ENCODE measurements at places on chromosomes 13 and 19. TPM values are rescaled to one million over a fixed set of nuclear protein-coding genes. Genes with fewer than 3 reads are reported as not detected.

GRCh38 chr19:12841094-12841493 lies 2.8 kb downstream of the MAST1 start:
- no peak for DNase-seq

DNA sequence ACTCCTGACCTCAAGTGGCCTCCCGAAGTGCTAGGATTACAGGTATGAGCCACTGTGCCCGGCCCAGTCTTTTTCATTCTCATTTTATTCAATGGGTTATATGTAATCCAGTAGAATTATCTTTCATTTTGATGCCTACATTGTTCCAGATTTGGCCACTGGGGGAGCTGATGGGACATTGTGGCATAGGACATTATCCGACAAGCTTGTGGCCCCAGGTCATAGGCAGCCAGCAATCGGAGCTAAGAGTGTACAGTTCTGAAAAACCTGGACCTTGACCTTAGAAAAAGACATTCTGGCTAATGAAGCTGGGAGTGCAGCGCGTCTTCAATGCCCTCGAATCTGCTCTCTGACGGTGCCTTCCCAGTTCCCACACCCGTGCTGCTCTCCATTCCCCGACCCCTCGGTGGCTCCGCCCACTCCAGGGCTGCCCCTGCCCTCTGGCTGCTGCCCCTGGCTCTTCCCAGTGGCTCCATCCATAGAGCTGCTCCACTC lies 108.7 kb downstream of the TEX29 start:
- peak; percentile 56 for DNase-seq

DNA sequence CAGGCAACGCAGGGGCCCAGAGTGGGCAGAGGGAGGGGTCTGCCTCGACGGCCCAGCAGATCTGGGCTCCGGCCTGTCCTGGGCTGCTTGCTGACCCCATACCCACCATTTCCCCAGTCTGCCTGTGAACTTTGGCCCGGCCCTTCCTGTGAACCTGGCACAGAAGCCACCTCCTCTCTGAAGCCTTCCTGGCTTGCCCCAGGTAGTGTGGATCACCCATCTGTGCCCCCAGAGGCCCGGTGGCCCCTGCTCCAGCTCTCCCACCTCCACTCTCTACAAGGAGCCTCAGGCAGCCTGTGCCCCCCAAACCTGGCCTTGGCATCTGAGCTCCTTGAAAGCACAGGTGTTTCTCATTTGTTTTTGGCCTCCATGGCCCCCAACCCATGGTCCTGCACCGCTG lies 15.7 kb downstream of the PLEKHF1 start:
- DNase-seq, result no peak

- DNase-seq, result peak; percentile 26
Observed at GRCh38 chr13:85236413-85236812, 562.8 kb downstream of the SLITRK6 start.

The MEIOSIN gene
- not detected for total RNA-seq

DNA sequence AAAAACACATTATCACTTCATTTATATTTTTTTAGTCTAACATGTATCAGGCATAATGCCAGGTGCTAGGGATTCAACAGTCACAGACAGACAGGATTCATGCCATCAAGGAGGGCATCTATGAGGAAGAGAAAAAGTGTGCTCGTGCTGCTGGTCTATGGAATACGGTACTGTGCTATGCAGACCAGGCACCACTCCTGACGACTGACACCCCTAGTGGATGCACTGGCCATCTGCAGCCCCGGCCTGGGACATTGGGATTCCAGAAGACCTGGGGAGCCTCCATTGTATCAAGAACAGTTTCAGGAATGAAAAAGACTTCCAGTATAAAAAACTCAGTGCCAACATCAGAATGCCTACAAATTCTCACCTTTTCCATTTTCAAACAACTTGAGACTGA lies 94.0 kb downstream of the KLF12 start:
- DNase-seq, result peak; percentile 58

DNA sequence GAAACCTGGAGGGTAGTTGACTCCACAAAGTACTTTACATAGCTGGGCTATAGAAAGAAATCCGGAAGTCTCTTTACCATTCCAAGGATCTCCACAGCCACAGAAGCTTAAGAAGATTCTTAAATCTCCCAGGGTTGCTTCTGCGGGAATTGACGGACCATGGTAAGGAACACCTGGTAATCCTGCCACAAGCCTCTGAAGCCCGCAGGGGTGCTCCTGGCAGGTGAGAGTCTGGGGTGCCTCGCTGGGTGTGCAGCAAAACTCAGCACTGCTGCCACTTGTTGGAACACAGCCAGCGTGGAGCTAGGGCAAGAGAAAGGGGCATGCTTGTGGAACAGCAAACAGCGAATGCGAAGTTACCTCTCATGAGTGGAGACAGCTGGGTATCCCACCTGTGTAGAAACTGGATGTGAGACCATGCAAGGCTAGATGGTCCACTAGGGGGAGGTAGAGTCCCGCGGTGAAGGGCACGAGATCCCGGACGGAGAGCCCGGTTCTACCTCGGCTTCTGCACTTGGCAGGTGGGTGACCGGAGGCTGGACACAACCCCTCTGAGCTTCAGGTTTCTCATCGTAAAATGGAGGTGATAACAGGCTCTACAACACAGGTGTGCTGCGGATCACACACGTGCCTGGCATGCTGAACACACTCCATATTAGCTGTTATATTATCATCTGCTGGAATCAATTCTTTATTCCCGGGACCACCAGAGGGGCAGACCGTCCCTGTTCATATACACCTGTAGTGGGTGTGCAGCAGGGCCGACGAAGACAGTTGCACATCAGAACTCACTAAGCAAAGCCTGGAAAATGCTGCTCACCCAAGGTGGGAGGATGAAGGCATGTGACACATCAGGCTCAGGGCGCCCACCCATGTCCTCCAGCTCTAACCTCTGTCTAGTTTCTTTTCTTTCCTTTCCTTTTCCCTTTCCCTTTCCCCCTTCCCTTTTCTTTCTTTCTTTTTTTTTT lies 24.1 kb upstream of the UBAC2 start:
- peak; percentile 69 for DNase-seq

The EMP3 gene
- 170 TPM for total RNA-seq

The PRTN3 gene
- not detected for total RNA-seq

- DNase-seq, result no peak
Observed at GRCh38 chr19:5078666-5079065, 109.8 kb downstream of the KDM4B start.

GRCh38 chr19:41994994-41995958 lies 1.2 kb upstream of the ATP1A3 start:
- DNase-seq, result no peak

- DNase-seq, result no peak
Observed at GRCh38 chr13:76638882-76639281, 247.3 kb downstream of the KCTD12 start.

DNA sequence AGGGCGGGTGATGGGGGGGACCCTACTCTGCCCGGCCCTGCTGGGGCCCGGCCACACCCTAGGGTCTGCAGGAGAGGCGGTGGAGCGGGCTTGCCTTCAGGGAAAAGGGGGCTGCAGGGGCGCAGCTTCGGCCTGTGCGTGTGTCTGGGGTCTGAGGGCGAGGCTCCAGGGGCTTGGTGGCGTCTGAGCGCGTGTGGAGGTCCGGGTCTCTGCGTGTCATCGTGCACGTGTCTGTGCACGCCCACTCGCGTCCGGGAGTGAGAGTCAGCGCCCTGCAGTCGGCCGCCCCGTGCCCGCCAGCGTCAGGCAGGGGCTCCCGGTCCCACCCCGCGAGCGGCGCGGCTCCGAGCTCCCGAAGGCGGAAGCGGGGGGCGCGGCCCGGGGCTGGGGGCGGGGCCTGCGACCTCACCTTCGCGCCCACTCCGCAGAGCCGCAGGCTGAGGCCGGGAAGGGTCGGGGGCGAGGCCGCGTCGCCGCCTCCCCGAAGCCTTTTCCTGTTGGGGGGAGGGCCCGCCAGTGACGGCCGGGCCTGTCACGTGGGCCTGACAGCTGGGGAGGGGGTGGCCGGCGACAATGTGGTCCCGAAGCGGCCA lies at the start of gene ARHGAP45:
TSS of gene ARHGAP45 (plus strand) at position 420 of the 593 bp plus-strand sequence. CDS start 239 bp downstream, outside the sequence.
- DNase-seq, result no peak

The NCR1 gene
- not detected for total RNA-seq

GRCh38 chr19:44685877-44686276 lies 13.1 kb upstream of the CEACAM16 start:
- no peak for DNase-seq

The ANGPTL4 gene
- total RNA-seq, result 1.7 TPM

- DNase-seq, result no peak
Observed at GRCh38 chr13:68808456-68808855, 1299.2 kb upstream of the ATXN8OS start.

DNA sequence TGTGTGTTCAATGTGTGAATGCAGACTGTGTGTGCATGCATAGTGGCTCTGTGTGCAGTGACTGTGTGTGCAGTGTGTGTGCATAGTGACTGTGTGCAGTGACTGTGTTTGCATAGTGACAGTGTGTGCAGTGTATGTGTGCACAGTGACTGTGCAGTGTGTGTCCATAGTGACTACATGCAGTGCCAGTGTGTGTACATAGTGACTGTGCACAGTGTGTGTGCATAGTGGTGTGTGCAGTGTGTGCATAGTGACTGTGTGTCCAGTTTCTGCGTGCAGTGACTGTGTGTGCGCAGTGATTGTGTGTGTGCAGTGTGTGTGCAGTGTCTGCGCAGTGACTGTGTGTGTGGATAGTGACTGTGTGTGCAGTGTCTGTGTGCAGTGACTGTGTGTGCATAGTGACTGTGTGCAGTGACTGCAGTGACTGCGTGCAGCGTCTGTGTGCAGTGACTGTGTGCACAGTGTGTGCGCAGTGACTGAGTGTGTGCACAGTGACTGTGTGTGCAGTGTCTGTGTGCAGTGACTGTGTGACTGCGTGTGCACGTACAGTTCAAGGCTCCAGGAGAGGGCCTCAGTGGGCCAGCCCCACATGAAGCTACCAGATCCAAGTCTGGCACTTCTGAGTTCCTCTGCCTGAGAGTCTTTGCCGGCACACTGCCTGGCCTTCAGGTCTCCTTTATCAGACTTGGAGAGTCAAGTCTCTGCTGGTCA lies 90.3 kb downstream of the IER2 start:
- DNase-seq, result no peak

The URAD gene
- not detected for total RNA-seq

DNA sequence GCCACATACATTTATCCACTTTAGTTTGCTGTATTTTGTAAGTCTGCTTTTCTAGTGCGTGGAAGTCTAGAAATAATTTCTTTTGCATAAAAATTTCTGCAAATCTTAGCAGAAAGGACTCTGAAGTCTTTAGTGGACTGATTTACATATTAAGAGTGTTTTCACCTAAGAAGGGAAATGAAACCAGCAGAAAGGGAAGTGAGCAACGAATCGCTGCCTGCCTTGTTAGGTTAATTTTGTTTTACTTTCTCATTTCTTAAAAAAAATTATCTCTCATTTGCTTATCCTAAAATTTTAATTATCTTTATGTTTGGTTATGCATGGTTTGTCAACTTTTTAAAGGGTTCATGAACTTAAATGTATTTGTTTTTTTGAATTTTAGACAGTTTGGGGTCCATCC lies 767 bp upstream of the GPR18 start:
- DNase-seq, result no peak

DNA sequence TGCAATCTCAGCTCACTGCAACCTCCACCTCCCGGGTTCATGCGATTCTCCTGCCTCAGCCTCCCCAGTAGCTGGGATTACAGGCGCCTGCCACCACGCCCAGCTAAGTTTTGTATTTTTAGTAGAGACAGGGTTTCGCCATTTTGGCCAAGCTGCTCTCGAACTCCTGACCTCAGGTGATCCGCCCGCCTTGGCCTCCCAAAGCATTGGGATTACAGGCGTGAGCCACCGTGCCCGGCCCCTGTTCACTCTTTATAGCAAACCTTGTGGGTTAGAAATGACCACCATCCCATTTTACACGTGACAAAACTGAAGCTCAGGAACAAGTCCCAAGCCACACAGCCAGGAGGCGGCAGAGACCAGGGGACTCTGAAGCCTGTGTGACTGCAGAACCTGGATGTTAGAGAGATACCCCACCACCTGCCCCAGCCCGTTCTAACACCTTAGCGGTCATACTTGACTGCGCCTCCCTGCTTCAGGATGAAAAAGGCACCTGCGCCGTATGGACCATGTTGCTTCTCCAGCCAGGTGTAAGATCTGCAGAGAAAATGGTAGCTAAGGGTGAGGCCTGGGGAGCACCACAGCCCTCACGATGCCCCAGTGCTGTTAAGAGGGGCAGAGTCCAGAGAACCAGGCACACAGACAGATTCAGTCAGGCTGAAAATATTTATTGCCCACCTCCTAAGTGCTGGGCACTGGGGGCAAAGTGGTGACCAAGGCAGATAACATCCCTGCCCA lies 3.6 kb downstream of the DMAC2 start:
- DNase-seq, result no peak

DNA sequence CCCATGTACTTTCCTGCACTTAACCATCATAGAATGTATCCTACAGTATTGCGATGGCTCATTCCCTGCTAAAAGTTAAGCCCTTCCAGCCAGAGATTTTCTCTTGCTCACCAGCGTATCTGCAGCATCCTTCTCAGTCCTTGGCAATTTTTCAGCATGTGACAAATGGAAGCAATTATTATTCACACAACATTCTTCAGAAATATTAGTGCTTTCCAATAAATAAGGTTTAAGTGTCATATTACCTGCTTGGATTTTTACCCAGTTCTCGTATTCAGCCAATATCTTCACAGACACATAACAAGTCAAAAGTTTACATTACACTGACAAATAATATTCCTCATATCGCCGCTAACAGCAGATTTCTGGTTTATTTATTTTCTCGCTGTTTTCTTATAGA lies 82.3 kb downstream of the POU4F1 start:
- DNase-seq, result no peak

The ZNF677 gene
- 6.1 TPM for total RNA-seq

The ICAM5 gene
- total RNA-seq, result 6.9 TPM

Data from A673 (cell line).